ENCODE measurements at places on chromosomes 7 and 10.

- DNase-seq, result no peak
These were observed 83.3 kb upstream of the FGL2 start for GRCh38 chr7:77282897-77283296.

- DNase-seq, result no peak
These were observed 25.1 kb downstream of the NRP1 start for GRCh38 chr10:33309406-33309805.

- peak; percentile 93 for DNase-seq
These were observed at the start of gene ENKUR for GRCh38 chr10:25015828-25016375. TSS of gene ENKUR (minus strand) at chr10:25016158. CDS start at chr10:25015936, 222 bp downstream.

DNA sequence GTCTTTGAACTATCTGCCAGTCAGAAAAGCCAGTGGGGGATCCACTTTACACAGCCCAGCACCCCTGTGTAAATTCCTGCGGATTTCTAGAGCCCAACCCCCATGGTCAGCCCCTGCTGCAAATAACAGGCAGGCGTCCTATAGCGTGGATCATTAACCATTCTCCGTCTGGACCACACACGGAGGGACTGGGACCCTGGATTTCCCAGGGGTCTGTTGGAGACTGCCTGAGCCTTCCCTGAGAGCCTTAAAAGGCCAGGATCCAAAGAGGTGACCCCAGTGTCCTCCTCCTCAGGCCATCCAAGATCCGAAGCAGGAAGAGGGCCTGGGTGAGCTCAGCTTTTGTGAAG is 11.2 kb upstream of the GRID1 start:
- DNase-seq, result no peak

- no peak for DNase-seq
These were observed 12.0 kb upstream of the NRCAM start for GRCh38 chr7:108468246-108468645.
